ENCODE measurements at places on chromosomes 2 and 18.

- no peak for DNase-seq
Measured at GRCh38 chr18:58618822-58619595, 9.9 kb downstream of the ALPK2 start.

DNA sequence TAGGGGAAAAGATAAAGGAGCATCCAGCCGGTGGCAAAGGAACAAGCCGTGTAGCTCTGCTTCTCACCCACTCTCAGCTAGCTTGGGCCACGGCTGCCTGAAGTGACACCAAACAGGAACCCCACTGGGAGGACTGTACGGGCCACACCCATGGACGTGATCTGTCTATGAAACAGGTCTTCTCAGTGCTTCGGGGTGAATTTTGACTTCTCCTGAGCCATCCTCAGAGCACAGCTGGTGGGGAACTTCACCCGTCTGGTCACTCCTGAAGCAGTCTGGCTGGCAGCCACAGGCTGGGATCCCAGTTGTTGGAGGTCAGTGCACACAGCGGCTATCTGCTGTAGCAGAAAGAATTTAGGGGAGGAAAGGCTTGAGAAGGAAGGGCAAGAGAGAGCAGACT, 223.8 kb downstream of the FAM210A start:
- DNase-seq = no peak

DNA sequence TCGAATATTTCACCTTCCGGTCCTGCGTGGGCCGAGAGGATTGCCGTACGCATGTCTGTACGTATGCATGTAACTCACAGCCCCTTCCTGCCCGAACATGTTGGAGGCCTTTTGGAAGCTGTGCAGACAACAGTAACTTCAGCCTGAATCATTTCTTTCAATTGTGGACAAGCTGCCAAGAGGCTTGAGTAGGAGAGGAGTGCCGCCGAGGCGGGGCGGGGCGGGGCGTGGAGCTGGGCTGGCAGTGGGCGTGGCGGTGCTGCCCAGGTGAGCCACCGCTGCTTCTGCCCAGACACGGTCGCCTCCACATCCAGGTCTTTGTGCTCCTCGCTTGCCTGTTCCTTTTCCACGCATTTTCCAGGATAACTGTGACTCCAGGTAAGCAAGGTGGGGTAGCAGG, at the start of gene SERPINB5:
Gene SERPINB5 (plus strand): TSS at position 291 of the 400 bp plus-strand sequence. CDS start 7,471 bp downstream, outside the sequence.
- DNase-seq = no peak

GRCh38 chr2:85933753-85934594, 45.2 kb upstream of the ST3GAL5 start:
- no peak for DNase-seq

DNA sequence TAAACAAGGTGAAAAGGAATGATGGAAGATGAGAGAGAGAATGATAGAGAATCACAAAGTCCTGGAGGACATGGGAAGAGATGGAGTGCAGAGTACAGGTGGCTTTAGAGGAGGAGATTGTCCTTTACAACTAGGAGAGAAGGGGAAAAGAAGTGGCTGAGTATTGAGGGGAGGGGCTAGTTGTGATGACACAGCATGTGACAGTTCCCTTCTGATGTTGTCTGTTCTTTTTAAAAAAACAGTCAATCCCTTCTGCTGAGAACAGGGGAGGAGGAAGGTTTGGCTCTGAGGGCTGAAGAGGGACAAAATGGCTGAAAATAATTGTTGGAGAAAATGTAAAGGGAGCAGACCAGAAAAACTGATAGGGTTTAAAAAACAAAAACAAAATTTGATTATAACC, 44.0 kb downstream of the STEAP3 start:
- DNase-seq = no peak

DNA sequence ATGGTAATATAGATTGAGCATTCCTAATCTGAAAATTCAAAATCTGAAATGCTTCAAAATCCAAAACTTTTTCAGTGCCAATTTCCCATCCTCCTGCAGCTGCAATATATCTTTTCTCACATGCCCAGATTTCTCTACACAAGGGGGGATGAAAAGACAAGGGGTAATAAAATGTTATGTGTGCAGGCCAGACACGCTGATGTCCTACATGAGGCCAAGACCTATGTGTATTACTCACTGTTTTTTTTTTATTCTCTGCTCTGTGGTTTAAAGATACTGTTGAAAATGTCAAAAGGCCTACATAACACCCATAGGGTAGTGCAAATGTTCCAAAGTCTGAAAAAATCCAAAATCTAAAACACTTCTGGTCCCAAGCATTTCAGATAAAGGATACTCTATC, 41.2 kb upstream of the CWC22 start:
- no peak for DNase-seq

DNA sequence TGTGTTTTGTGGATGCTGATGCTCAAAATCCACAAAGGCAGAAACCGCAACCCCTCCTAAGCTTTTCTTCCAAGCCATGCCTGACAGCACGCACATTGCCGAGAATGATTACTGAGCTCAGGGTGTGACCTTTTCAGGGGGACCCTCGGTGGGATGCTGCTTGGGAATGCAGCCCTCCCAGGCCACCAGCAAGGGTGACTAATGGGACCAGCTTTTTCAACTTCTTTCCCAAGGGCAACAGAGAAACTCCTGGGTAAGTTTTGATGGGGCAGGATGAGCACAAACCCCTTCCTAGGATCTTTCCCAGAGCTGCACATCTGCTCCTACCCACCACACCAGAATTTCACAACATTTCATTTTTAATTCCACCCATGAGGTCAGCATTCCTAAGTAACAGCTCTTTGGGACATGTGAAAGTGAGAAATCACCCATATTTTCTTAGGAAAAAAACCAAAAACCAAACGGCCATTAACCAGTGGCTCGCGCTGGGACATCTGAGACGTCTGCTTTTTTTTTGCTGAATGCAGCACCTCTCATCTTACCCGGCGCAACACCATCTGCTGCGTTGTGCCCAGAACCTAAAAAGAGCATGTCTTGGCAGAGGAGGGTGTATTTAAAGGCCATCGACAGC, 119.0 kb downstream of the ARL4C start:
- DNase-seq = no peak

DNA sequence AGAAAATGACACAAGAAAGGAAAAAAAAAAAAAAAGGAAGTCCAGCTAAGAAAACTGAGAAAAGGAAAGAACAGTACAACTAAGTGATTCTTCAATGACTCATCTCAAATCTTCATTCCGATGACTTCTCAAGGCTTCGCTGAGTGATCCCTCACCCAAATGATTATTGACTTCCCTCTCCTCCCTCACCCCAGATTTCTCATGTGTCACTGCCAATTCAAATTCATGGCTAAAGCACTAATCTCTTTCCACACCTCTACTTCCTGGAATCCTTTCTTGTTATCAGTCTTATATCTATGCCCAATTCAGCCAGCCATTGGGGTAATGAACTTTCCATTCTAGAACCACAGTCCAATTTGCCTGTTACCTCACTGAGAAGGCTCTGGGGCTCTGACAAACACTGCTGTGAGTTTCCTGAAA, 7.2 kb upstream of the ABCB11 start:
- DNase-seq = no peak

- DNase-seq = no peak
Measured at GRCh38 chr2:149334156-149334555, 3.8 kb downstream of the LYPD6 start.

DNA sequence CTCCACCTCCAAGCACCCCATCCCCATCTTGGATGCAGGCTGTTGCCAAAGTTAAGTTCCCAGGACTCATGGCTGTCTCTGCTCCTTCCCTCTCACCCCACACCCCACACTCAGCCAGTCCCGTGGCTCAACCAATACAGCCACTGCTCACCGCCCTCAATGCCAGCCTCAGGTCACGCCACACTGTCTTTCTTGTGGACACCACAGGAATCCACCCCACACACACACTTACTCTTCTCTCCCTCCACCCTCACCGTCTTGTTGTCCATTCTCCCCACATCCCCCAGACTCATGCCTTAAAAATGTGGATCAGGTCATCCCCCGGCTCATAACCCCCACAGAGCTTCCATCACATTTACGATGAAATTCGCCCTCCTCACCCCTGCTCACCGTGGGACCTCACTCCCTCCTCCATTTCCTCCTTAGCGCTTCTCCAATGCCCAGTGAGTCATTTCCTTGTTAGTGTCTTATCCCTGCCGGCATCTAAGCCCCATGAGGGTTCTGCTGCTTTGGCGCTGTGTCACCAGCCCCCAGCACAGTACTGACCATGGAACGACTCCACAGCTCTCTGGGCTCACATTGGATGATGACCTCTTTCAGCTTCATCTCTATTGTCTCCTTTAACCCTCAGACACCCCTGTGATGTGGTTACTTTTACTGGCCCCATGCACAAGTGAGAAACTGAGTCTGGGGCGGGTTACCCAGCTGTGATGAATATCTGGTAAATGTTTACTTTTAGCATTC, 13.8 kb downstream of the MLPH start:
- no peak for DNase-seq

DNA sequence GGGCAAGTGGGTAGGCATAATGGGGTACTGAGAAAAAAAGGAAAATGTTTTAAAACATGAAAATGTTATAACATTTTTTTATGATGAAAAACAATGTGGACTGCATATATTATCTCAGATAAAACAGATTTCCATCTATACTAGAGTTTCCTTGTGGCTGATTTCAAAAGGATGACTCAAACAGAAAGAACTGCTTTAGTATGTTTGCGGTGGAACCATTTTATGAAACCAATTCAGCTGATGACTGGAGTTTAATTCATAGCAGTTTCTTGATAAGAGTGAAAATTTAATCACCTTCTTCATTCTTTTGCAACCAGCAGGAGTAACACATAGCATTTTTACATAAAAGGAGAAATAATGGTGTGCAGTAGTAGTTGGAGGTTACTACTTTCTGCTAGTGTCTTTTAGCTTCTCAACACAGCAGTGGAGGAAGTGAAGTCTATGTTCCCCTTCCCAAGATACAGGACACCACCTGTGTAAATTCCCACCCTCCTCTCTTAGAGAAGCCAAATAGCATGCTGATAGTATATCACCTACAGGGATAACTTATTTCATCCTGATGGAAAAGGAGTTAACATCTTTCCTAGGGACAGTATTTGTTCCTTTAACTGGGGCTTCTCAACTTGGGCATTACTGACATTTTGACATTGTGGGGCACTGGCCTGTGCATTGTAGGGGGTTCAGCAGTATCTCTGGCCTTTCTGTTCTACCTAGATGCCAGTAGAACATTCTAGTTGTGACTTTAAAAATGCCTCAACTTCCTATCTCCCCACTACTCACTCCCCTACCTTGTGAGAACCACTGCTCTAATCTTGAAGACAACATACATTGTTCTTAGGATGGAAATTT, 29.9 kb downstream of the PELI1 start:
- no peak for DNase-seq

DNA sequence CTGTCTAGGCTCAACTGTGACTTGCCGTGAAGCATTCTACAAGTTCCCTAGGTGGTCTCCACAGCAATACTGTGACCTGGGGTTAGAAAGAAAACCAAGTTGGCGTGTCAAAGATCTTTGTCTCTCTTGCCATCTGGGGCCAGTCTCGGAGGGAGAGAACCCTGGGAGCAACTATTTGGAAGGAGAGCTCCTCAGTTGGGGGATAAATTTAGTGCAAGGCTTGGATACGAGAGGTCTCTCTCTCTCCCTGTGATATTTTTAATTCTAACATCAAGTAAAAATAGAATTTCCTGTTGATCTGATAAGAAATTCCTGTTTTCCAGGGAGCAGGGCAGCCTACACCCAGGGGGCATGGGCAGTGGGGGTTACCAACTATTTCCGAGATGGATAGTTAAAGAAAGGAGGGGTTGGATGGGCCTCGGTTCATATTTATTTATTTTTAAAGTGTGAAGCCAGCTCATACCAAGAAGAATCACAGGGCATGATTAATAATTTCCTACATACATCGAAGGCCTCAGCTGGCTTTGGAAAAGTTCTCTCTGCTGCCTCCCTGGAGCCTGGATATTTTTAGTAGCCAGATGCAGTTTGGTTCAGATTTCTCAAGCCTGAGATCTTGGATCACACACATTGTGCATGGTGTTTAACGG, 62.8 kb downstream of the EHD3 start:
- no peak for DNase-seq

- no peak for DNase-seq
Measured at GRCh38 chr2:69216535-69217332, 170.3 kb downstream of the GFPT1 start.

DNA sequence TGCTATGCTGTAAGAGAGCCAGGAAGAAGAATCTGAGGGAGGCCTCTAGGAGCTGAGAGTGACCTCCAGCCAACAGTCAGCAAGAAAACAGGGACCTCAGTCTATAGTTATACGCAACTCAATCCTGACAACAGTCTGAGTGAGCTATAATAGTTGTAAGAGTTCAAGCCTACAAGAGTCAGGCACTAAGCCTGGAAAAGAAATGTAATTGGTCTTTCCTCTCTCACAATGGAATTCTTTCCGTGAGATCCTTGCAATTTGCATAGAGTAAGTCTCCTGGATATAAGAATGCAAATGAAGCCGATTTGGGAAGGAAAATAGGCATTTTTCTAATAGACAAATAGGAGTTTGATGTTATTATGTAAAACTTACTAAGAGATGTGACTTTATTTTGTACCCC, 1332.6 kb upstream of the CELF4 start:
- DNase-seq = no peak

DNA sequence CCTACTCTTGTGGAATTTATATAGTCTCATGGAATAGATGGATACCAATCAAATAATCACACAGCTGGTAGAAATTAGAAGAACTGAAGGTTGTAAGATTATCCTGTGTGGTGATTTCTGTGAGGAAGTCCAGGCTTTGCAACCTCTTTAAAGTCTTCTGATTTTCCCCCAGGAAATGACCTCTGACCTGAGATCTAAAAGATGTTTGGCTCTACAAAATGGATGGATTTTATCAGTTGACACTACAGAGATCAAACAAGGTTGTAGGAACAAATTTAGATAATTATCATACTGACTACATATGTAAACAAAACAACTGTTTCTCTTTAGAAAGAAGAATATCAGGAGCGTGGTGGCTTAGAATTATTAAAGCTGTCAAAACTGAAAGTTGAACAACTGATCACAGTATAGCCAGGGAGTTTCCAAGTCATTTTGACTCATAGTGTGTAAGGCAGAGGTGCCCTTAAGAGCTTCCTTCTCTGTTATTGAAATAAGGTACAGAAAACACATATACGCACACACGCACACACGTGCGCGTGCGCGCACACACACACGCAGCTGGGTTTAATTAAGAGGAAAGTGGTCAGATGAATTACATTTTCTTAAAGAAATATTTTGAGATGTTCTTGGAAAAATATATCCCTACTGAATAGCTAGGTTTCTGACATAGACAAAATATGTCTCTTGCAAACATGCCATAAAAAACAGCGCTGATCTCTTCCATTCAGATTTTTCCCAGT, 35.5 kb upstream of the PELI1 start:
- no peak for DNase-seq

- no peak for DNase-seq
Measured at GRCh38 chr18:49608366-49609255, 46.8 kb downstream of the LIPG start.

GRCh38 chr2:88690591-88691338, 708 bp upstream of the RPIA start:
- no peak for DNase-seq

DNA sequence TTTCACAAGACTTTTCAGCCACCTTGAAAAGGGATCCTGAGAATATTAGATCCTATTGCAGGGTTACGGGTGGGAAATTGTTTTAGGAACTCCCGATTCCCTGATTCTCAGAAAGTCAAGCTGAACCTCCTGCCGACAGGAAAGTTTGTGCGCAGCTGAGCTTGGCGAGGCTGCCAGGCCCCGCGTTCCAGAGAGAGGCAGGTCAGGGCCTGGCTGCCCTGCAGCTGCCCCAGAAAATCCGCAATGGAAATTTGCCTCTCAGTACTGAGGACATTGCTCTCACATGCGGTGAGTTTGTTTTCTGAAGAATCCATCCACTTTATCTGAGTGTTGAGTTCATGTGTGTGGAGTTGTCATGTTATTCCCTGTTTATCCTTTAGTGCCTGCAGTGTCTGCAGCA, 144.2 kb downstream of the RTP5 start:
- DNase-seq = no peak
